T-helper 1 cell (primary cell): ENCODE measurements at places on chromosomes 1 and 21.

GRCh38 chr1:233020426-233020825, 70.0 kb downstream of the NTPCR start:
- DNase-seq, result no peak

DNA sequence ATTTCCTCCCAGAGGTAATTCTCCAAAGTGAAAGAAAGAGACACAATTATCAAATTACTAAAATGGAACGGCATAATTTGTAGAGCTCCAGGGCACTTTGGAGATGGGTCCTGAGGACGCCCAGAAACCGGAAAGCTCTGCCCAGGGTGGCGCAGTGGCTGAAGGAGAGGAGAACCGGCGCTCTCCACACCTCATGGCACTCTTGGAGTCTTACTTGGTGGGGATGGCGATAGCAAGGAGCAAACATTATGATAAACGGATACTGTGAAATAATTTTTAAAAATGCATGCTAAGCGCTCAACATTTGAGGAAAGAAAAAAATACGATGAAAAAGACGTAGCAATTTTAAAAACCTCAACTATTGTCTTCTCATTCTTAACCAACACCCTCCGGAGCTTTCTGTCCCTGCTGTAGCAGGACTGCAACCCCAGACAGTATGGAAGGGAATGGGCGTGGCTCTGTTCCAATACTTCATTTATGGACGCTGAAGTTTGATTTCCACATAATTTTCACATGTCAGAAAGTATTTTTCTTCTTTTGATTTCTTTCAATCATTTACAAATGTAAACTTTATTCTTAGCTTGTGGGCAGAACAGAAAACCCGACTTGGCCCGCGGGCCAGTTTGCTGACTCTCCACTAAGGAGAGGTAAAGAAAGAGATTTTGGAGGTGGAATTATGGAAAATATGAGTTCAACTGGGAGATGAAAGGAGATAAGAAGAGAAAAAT, 1.1 kb downstream of the S100A11 start:
- DNase-seq, result peak; percentile 8

DNA sequence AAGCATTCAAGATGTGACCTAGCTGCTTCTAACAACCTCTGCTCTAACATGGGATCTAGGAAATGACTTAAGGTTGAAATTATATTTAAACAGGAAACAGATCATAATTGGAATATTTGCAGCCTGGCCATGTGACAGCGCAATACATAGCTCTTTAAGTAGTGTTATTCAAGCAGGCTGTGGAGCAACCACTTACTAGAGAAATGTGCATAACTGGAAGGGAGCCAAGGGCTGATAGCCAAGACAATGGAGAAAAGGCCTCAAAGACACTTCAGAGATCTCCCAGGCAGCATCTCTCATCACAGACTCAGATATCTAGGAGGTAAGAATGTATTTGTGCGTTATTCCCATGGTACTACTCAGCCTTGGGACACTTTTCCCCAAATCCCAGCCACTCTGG, 823.0 kb upstream of the PRMT6 start:
- no peak for DNase-seq

GRCh38 chr1:9241891-9242290, 7.3 kb downstream of the H6PD start:
- DNase-seq, result no peak

DNA sequence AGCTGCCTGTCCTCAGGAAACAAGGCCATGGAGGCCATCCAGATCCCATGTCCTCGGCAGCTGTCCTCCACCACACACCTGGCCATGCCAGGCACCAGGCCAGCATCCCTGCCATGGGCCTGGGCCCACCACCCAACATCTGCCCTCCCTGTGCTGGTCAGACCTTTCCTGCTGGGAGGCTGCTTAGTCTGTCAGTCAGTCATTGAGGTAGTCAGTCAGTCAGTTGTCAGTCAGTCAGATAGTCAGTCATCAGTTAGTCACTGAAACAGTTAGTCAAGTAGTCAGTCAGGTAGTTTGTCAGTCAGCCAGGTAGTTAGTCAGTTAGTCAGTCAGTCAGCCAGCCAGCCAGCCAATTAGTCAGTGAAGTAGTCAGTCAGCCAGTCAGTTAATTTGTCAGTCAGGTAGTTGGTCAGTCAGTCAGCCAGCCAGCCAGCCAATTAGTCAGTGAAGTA, 17.2 kb downstream of the KRTAP10-1 start:
- DNase-seq, result no peak

DNA sequence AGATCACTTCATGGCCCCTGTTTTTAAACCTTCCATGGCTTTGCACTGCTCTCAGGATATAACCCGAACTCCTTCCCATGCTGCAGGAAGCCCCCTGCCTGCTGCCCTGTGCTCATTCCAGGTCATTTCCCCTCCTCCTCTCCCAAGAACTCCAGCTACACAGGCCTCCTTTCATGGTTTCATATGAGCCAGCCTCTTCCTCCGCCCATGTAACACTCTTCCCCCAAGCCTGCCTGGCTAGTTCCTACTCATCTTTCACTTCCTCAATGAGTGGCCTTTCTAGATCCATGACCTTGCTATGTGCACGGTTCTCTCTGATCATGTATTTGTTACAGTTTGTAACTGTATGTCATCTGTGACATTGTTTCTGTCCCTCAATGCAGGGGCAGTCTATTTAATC, 3.1 kb upstream of the NCF2 start:
- no peak for DNase-seq

DNA sequence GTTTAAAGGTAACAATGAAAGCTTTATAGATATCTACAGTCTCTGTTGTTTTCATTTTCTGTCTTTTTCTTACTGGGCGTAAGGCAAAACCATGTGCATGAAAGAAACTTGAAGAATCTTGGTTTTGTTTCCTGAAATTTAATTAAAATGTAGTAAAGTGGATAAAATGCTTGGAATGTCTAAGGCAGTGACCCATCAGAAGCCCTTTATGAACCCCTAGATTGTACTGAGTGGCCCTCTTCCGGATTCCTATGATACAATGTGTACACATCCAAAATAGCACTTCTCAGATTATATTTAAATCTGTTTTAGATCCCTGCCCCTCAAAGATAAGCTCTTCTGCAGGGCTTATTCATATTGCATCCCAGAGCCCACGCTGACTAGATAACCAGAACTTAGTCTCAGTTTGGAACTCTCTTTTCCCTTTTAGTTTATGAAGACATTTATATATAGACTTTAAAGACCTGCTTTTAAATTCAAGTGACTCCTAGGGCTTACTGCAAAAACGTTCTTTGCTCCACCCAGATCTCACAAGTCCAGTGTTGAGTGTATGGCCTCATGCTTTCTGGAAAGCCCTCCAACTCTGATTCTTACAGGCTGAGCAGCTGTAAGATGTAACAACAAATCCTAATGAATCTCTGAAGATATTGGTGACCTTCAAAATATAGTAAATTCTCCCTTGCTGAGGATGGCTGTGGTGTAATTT, 142.9 kb downstream of the LRRC7 start:
- no peak for DNase-seq

DNA sequence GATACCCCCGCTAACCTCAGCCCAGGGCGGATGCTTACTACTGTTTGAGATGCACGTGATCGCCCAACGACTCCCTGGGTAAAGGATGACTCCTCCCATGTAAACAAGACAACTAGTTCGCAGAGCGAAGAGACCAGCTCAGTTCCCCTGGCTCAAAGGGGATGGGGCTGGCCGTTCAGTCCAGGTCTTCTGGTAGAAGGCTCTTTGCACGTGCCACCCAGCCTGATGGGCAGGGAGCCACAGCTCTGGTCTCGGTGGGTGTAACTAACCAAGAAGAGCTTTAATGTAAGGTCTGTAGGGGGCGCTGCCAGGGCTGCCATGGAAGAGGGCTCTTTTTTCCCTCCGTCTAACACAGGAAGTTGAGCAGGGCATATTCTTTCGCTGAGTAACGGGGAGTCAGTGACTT, 49.4 kb upstream of the PARP1 start:
- DNase-seq, result peak; percentile 29

- DNase-seq, result no peak
These were observed 22.0 kb downstream of the LRRC42 start for GRCh38 chr1:53968125-53968513.

DNA sequence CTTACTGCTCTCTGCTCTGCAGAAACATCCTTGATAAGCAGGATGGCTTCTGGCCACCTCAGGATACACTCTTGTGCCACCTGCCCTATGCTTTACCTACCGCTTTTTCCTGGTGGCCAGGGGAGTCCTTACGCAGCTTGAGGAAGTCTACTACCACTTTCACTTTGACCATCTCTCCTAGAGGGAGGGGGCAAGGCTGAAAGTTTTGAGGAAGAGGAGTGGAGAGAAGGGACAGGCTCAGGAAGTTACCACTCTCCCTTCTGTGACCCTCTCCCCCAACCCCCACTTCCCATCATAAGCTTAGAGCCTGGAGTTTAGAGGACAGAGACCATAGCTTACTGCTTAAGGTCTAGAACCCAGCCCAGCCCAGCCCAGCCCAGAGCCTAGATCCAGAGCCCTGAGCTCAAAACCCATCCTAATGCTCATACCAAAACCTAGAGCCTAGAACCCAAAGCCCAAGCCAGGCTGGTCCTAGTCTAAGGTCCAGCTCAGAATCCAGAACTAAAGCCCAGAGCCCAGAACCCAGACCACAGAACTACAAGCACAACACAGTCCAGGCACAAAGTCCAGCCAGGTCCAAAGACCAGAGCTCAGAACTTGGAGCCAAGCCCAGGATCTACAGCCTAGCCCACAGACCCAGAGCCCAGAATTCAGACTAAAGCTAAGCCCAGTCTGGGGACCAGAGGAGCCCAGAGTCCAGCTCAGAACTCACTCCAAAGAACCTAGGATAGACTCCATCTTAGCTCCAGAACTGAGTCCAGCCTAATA, 18.0 kb upstream of the MFSD2A start:
- no peak for DNase-seq

- DNase-seq, result no peak
These were observed at the start of gene ADAMTS5 for GRCh38 chr21:26967062-26967913. Gene ADAMTS5 (minus strand): TSS chr21:26967088. CDS start chr21:26966391, 697 bp downstream.

DNA sequence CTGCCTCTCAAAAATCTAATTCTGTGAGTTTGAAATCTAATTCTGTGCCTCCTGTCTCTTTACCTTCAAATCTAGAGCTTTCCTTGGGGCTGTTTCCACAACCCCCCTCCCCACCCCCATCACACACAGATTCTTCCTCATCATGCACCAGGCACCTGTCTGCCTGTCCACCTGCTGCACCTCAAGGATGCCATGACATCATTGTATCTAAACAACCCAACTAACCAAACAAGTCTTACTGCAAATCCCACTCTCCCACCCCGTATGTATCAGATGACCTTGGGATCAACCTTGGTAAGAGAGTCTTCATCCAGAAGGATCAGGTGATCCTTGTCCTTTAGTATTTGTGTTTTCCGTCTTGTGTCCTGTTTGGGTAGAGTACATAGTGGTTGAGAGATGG, 102.7 kb upstream of the SIM2 start:
- DNase-seq, result no peak

GRCh38 chr1:68136187-68136586, 85.8 kb upstream of the DIRAS3 start:
- DNase-seq, result no peak

- no peak for DNase-seq
These were observed 4.1 kb downstream of the NRIP1 start for GRCh38 chr21:15060543-15061175.

- DNase-seq, result no peak
These were observed 46.1 kb downstream of the KDM1A start for GRCh38 chr1:23065385-23065784.

DNA sequence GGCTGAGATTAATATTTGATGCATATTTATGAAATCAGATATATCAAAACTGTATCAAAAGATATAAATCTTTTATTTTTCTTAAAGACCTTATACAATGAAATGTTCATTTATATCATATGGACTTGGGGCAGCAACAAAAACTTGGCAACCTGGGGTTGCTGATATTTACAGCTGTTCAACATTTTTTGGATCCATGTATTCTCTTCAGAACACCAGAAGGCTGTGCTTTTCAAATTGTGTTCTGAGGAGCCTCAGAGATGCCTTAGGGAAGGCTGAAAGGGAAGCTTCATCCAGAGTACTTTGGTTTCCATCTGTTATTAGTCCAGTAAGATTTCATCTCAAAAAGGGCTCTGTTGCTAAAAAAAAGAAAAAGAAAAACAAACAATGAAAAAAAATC, 94.8 kb downstream of the DISC1 start:
- DNase-seq, result no peak

DNA sequence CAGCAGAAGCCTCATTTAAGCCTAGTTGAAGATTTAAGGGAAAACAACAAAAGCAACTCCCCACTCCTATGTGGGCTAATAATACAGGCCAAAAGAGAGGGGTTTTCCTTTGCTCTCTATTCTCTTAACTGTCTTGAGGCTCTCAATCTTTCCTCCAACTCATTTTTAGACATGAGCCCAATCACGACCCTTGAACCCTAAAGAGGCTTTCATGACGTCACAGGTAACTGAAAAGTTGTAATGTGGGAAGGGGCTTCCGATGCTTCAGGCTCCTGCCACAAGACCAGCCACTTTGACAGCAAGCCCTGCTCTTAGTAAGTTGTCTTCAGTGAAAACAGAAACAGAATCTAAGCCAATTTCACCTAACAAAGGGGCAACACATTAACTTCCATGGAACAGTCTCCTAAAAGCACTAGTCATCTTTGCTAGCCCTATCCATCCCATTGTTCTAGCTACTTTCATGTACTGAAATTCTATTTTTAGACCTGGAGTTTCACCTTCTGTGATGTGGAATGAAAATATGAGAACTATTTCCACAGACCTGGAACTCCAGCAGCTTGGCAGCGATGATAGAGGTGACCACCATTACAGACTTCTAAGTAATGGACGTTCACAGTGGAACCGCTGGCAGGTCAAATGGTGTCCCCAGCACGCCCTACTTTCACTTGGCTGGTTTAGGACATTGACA, 36.3 kb downstream of the GPR161 start:
- DNase-seq, result no peak

- DNase-seq, result no peak
These were observed 33.9 kb downstream of the SOX13 start for GRCh38 chr1:204106825-204107224.
